NCI-H1092 (cell line): ENCODE measurements at places on chromosomes 12 and 14.
A peak's percentile ranks its signal among the peaks of the same experiment; 100 is the strongest.

DNA sequence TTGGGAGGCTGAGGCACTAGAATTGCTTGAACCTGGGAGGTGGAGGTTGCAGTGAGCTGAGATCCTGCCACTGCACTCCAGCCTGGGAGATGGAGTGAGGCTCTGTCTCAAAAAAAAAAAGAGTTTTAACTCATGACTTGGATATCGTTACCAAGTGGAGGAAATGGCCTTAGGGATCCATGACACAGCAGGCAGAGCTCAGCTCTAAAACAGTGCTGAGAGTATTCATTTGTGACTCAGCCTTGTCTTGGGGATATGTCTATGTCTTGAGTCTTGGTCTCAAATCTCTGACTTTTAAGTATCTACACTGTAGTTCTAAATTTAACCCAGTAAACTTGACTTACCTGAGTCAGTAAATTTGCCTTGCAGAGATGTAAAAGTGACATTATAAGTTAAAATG is 8.8 kb upstream of the PEX5 start:
- no peak for DNase-seq

DNA sequence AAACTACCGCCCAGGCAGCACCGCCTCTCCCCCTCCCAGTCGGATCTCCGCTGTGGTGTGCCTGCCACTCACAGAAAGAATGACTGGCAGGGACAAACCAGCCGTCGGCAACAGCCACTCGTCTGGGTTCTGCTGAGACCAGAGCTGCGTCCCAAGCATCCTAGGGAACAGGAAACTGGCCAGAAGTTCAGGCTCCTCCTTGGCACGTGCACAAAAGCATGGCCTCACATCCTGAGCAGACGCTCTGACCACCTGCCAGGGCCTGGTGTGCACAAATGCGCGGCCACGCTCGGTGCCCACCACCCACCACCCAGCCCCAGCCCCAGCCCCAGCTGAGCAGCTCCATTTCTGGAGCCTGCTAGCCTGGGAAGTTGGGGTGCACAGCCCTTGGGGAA is 214.8 kb downstream of the DPF3 start:
- peak; percentile 22 for DNase-seq

GRCh38 chr12:63924781-63925180 is 80.3 kb downstream of the SRGAP1 start:
- DNase-seq = no peak

DNA sequence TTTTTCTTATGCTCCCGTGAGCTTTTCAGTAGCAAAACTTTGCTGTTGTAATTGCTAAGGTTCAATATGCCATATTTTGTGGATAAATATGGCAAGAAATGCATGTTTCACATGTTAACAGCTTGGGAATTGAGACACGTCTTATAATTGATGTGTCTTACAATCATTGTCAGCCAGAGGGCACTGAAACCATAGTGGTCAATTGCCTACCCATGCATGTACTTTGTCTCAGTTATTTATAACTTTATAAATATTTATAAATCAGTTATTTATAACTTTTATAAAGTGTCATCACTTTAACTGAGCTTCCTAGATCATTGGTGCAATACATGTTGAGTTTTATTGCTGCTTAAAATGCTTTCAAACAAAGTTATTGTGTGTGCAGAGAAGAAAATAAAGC is 82.0 kb downstream of the CATSPERB start:
- DNase-seq = no peak

DNA sequence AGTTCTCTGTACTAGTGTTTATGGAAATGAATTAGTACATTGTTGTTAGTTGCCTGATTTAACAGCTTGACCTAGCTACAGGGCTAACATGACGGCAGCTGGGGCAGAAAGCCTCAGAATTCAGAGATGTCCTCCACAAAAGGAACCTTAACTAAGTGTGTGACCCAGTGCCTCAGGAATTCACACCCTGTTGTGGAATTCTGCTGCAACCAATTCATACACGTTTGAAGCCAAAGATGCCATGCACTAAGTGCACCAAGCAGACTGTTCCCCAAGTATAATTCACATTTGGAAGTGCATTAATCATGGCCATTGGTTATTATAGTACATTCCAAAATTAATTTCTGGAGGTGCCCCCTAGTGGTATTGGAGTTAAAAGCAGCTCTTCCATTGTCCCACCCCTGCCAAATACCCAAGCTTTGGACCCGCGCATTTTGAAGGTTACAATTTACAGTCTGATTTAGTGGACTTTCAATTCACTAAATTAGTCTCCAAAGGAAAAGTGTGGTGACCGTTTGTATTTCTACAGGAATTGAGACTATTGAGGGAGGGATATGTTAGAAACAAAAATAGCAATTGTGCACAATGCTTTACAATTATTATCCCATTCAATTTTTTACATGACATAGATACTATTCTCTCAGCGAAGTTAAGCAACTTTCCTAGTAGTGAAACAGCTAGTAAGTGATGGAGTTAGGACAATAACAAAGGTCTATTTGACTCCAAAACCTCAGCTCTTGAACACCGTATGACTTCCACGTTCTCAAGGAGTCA is 85.9 kb downstream of the PAX9 start:
- DNase-seq = peak; percentile 15

DNA sequence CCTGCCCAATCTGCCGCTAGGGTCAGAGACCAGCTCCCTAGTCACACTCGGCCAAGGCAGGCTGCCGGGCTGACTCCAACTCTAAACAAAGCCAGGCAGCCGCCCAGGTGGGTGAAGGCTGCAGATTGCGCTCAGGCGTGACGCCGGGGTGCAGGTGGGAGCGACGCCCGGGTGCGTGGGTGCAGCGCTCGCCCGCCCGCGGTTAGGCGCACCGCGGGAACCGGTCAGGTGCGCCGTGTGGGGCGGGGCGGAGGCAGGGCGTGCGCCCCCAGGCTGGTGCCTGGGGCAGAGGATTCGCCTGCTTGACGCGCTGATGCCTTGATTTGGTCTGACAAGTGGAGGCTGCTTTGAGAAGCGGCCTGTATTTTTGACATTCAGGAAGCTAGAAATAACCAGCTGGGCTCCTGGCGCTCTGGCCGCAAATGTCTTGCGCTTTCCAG is 126.7 kb upstream of the HIF1A start:
- DNase-seq = no peak

DNA sequence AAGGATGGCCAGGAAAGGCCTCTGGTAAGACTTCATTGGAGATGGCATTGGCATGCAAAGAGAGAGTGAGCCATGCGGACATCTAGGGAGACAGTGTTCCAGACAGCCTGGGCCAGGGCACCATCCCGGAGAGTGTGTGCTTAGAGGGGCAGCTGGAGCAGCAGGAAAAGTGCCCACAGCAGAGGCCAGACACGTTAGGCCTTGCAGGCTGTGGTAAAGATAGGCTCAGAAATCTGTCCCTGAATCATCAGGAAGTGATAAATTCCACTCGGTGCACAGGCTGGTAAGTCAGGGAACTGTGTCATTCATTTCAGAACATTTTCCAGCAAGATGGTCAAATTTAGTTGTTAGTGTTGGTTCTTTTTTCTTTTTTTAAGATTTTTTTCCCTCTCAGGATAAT is 8.8 kb downstream of the GALNT16 start:
- no peak for DNase-seq

- no peak for DNase-seq
Measured at GRCh38 chr14:64947710-64948611, 5.4 kb upstream of the GPX2 start.

DNA sequence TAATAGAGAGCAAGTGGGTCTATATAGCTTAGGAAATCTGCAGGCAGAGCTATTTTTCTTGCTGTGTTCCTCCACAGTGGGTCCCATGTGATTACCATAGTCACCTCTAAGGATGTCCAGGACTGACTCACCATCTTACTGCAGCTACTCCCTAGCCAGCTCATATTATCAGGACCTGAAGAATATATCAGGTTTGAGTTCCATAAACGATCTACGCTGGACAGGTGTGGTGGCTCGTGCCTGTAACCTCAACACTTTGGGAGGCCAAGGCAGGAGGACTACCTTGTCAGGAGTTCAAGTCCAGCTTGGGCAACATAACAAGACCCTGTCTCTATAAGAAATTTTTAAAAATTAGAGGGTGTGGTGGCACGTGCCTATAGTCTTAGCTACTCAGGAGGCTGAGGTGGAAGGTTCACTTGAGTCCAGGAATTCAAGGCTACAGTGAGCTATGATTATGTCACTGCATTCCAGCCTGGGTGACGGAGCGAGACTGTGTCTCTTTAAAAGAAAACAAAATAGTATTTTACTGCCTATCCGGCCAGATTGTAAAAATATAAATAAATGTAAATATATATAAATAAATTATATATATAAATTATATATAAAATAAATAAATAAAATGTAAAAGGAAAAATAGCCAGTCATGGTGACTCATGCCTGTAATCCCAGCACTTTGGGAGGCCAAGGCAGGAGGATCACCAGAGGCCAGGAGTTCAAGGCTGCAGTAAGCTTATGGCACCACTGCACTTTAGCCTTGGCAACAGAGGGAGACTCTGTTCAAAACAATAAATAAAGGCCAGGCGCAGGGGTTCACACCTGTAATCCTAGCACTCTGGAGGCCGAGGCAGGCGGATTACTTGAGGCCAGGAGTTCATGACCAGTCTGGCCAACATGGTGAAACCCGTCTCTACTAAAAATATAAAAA is 6.9 kb upstream of the SPRYD4 start:
- no peak for DNase-seq

DNA sequence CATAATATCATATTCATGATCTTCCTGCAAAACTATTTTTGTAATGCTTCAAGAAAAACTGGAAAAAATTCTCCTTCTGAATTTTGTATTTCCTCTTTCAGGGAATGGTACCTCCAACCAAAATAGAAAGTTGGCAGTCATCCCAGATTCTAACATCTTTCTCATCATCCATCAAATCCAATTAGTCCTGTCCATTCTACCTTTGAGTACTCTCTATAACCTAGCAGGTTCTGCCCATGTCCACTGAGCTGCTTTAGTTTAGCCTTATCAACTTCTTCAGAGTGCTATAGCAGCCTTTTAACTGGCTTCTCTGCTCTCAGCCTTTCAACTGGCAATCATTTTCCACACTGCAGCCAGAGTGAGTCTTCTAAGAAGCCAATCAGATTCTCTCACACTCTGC is 236.2 kb downstream of the AKAP6 start:
- no peak for DNase-seq

DNA sequence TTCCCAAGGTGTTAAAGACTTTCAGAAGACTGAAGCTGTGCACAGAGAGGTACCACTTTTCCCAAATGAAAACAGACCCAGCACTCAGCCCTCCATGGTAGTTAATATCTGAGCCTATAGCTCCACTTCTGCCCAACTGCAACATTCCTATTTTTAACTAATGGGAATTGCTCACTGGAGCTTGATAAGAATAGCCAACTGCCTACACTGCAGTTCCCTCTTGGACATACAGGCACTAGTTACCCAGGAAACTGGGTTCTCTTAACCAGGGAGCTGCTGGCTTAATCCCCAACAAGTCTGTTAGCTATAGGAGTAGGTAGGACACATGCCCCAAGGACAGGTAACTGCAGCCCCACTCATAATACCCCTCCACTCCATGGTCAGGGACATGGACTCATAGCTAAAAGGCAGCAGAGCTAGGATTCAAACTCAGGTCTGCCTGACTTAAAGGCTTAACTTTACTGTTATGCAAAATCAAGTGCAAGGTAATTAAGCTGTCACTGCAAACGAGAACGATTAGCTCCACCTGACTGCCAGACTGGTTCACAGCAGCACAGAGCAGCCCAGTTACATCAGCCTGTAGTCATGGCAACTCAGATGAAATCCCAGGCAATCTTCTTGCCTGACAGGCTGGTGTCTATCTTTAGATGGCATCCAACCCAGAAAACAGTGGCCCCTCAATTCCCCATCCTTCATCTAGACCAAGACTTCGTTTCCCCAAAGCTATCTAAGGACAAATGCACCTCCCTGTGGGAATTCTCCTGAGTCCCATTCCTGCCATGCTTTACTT is 77.1 kb upstream of the ACTN1 start:
- DNase-seq = no peak

DNA sequence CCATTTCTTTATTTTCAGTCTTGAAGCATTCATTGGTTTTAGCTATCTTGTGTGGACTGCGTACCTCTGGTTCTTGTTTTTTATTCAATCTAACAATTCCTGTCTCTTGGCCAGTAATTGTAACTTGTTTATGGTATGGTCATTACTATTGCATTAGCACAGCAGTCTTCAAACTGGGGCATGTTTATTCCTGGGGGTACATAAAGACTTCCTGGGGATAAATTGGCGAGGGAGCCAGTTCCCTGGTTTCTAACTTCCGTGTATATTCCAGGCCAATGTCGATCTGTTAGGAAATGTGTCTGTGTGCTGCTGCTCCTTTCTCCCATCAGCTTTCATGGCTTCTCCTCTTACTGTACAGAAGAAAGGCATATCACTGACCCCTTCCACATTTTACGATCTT is 13.7 kb upstream of the EVL start:
- no peak for DNase-seq

GRCh38 chr12:6684609-6685008 is 4.6 kb downstream of the ZNF384 start:
- peak; percentile 14 for DNase-seq

DNA sequence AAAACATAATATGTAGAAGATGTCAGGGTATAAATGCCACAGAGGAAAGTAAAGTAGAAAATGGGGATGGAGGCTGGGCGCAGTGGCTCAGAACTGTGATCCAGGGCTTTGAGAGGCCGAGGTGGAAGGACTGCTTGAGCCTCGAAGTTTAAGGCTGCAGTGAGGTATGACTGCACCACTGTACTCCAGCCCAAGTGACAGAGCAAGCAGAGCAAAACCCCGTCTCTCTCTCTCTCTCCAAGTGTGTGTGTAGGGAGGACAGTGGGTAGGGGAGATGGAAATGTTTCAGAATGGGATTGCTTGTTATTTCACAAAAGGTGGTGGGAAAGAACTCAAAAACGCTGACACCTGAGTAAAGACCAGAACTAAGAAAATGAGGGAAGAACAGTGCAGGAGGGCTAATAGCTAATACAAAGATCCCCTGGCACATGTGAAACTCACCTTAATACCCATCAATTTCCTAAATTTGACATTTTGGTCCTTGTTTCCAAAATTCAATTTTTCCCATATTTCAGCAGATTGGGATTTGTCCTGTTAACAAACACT is 5.7 kb upstream of the ZCCHC8 start:
- no peak for DNase-seq

DNA sequence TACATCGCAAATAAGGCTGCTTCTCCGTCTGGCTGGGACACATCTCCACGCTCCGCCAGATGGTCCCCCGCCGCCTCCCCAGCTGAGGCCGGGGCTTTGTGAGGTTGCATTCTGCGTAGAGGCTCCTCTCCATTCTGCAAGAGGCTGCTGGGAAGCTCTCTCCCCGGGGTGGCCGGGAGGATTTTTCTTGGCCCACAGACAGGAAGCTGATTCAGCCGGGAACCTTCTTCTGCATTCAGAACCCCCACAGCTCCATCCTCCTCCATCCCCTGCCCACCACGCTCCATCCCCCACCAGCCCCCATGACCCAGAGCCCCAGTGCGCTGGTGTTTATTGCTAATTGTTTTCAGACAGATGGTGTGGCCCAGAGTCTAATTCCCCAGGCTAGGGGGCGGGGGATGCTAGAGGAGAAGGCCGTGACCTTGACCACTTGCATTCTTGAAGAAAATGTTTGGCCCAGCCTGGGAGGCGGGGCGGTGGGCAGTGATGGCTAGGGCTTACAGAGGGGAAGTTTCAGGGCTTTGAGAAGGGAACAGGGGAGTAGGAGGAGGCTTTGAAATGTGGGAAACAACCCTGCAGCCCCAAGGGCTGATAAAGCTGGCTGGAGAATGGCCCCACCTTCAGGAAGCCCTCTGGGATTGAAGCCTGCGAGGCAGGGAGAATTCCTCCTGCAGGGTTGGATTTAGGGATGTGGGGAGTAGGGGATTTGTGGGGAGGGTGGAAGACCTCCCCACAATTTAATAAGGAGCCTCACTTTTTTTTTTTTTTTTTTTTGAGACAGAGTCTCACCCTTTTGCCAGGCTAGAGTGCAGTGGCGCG is 88.5 kb upstream of the NCOR2 start:
- peak; percentile 90 for DNase-seq

GRCh38 chr14:79166171-79166570 is 996.0 kb downstream of the NRXN3 start:
- no peak for DNase-seq
